ENCODE measurements at places on chromosomes 2 and 18. TPM values are rescaled to one million over a fixed set of nuclear protein-coding genes. Genes with fewer than 3 reads are reported as not detected.

Gene SLC23A3
- 0.33 TPM for total RNA-seq

Gene CCDC142
- 3.8 TPM for total RNA-seq

Gene CRYGC
- total RNA-seq, result not detected

Gene LYG1
- total RNA-seq, result 0.75 TPM

Gene SMC6
- 6.1 TPM for total RNA-seq

Gene FABP1
- not detected for total RNA-seq

Gene HRH4
- total RNA-seq, result not detected

Gene GAREM2
- total RNA-seq, result 48.4 TPM

Gene ARHGAP15
- 6.9 TPM for total RNA-seq

- no peaks in the 10 kb centered on the region for H3K27me3 ChIP-seq
- H3K36me3 ChIP-seq, result no peaks in the 10 kb centered on the region
- no peak overlapping the region for H3K4me3 ChIP-seq
- H3K27ac ChIP-seq, result no peak overlapping the region
- DNase-seq, result no peak
- H3K4me1 ChIP-seq, result peaks cover 8% of the 10 kb centered on the region
Measured at GRCh38 chr2:48424866-48425265, 105.1 kb upstream of the STON1 start.

- no peaks in the 10 kb centered on the region for H3K27me3 ChIP-seq
- no peaks in the 10 kb centered on the region for H3K36me3 ChIP-seq
- peak overlapping the region; percentile 54 for H3K27ac ChIP-seq
- peaks cover 13% of the 10 kb centered on the region for H3K4me1 ChIP-seq
- DNase-seq, result no peak
Measured at GRCh38 chr2:177352441-177353186, 40.0 kb upstream of the AGPS start.

DNA sequence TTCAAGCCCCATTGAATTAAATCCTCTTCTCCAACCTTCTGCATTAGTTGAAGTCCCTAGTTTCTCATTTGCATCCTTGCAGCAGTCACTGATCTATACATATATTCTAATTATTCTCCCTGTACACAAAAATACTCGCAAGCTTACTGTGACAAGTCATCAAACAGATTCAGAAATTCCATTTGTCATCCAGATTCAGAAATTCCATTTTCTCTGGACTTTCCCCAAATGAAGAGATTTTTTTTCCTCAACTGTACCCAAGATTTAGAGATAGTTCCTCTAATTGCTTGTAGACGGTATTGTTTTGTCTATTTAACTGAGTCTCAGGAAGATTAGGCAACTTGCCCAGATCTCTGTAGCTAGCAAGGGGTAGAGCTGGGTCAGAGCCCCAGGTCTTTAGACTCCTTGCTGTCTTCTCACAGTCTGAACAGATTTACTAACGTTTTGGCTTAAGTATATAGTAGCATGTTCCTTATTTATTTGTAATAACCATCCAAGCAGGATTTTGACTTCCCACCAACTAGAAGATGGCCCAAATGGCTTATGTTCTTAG lies 34.2 kb downstream of the RAB12 start:
- no peaks in the 10 kb centered on the region for H3K27me3 ChIP-seq
- H3K4me3 ChIP-seq, result no peak overlapping the region
- DNase-seq, result no peak
- no peaks in the 10 kb centered on the region for H3K4me1 ChIP-seq
- H3K36me3 ChIP-seq, result peaks cover 22% of the 10 kb centered on the region
- H3K27ac ChIP-seq, result no peak overlapping the region

DNA sequence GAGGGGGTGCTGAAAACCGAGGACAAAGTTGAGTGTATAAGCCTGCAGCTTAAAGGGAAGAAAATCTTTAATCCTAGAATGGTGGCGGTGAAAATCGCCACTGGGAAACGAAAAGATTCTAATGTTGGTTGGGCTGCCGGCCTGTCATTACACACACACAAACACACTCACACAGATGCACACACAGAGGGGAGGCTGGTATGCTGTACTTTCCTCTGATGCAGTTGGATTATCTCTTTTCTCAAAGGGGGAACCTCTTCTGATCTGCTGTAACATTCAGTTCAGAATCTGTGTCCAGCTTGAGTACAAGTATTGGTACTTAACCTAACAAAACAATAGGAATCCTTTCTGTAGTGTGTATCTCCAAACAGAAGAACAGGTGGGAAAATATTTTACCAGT lies 39.0 kb downstream of the ANXA4 start:
- no peaks in the 10 kb centered on the region for H3K27me3 ChIP-seq
- no peaks in the 10 kb centered on the region for H3K36me3 ChIP-seq
- no peaks in the 10 kb centered on the region for H3K4me1 ChIP-seq

- no peaks in the 10 kb centered on the region for H3K27me3 ChIP-seq
- H3K4me3 ChIP-seq, result no peak overlapping the region
- no peak overlapping the region for H3K27ac ChIP-seq
- H3K36me3 ChIP-seq, result no peaks in the 10 kb centered on the region
- DNase-seq, result no peak
Measured at GRCh38 chr2:26737221-26737620, 26.9 kb upstream of the SLC35F6 start.

GRCh38 chr2:24047703-24048033 lies 477 bp upstream of the WDCP start:
- H3K27ac ChIP-seq, result no peak overlapping the region
- no peaks in the 10 kb centered on the region for H3K4me1 ChIP-seq
- H3K4me3 ChIP-seq, result peak overlapping the region; percentile 80
- no peak for DNase-seq

- no peak overlapping the region for H3K4me3 ChIP-seq
- H3K36me3 ChIP-seq, result no peaks in the 10 kb centered on the region
- no peaks in the 10 kb centered on the region for H3K27me3 ChIP-seq
- no peak for DNase-seq
- H3K27ac ChIP-seq, result peak overlapping the region; percentile 85
Measured at GRCh38 chr2:43107679-43108078, 118.7 kb downstream of the ZFP36L2 start.

- H3K36me3 ChIP-seq, result no peaks in the 10 kb centered on the region
- H3K4me1 ChIP-seq, result no peaks in the 10 kb centered on the region
- H3K27me3 ChIP-seq, result no peaks in the 10 kb centered on the region
- DNase-seq, result no peak
- H3K27ac ChIP-seq, result no peak overlapping the region
- no peak overlapping the region for H3K4me3 ChIP-seq
Measured at GRCh38 chr18:40613721-40614120, 1341.3 kb upstream of the PIK3C3 start.

- H3K4me1 ChIP-seq, result no peaks in the 10 kb centered on the region
- no peaks in the 10 kb centered on the region for H3K27me3 ChIP-seq
- H3K36me3 ChIP-seq, result peaks cover 37% of the 10 kb centered on the region
- no peak overlapping the region for H3K4me3 ChIP-seq
Measured at GRCh38 chr2:235803028-235803427, 309.2 kb downstream of the AGAP1 start.

DNA sequence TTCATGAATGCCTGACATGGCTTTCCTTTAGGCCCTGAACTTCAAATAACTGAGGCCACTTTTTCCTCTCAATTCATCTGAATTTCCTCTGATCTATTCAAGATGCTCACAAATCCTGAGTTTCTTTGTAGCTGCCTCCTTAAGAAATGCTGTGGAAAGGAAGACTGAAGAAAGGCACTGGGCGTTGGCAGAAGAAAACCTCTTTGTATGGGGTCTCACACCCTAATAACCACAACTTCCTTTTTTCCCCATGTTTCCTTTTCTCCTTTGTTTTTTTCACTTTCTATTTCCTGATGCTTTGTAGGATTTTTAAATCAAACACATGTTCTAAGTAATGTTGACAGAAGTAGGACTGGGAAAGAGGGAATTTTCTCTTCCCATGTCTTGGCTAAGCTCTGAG lies 447.4 kb downstream of the CMPK2 start:
- no peak overlapping the region for H3K4me3 ChIP-seq
- no peaks in the 10 kb centered on the region for H3K36me3 ChIP-seq
- H3K4me1 ChIP-seq, result no peaks in the 10 kb centered on the region
- no peak overlapping the region for H3K27ac ChIP-seq
- no peaks in the 10 kb centered on the region for H3K27me3 ChIP-seq

DNA sequence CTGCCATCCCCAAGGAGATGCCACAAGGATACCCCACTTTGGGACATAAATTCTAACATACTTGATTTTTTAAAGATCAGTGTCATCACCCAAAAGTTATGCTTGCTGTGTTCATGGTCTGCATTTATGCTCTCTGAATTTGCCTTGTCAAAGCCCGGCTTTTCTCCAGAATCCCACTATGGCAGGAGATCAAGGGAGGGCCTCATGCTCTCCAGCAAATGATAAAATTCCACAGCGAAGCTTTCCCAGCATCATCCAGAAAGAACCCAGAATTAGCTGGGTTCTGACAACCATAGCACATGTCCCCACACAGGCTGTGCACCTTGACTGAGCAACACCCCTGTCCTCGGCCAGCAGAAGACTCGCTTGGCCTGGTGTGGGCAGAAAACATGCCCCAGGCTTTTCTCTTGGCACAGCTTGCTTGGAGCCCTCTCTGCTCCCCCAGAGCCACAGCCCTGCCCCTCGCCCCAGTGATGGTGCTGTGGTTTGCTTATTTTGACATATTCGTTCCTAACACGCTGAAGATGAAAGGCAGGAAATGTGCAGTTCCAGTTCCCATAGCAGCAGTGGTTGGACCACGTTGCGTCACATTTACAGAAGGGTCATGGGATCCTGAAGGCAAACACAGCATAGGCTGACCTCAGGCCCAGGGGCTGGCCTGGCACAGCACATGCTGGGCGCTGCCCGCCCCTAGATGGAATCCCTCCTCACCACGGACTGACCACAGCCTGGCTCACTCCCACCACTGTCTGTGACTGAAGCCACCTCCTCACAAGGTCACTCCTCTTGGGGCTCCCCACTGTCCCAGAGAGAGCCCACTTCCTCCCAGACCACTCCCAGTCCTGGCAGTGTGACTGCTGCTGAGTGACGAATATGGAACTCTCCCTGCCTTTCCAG lies 14.1 kb upstream of the CHRNA1 start:
- peak; percentile 70 for DNase-seq
- H3K36me3 ChIP-seq, result no peaks in the 10 kb centered on the region
- no peaks in the 10 kb centered on the region for H3K27me3 ChIP-seq
- peak overlapping the region; percentile 17 for H3K27ac ChIP-seq

DNA sequence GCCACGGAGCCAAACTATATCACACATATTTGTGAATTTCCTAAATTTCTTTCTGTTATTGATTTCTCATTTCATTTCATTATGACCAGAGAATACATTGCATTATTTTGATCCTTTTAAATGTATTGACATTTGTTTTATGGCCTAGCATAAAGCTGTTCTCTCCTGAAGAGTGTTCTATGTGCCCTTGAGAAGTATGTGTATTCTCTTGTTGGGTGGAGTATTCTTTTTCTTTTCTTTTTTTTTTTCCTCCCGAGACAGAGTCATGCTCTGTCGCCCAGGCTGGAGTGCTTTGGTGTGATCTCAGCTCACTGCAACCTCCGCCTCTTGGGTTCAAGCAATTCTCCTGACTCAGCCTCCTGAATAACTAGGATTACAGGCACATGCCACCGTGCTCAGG lies 5.2 kb downstream of the HAUS1 start:
- no peaks in the 10 kb centered on the region for H3K36me3 ChIP-seq
- no peak for DNase-seq
- no peak overlapping the region for H3K27ac ChIP-seq

GRCh38 chr2:10864861-10865636 lies 46.7 kb upstream of the KCNF1 start:
- H3K4me3 ChIP-seq, result no peak overlapping the region
- H3K27me3 ChIP-seq, result no peaks in the 10 kb centered on the region
- H3K36me3 ChIP-seq, result no peaks in the 10 kb centered on the region
- peaks cover 61% of the 10 kb centered on the region for H3K4me1 ChIP-seq
- DNase-seq, result no peak
- H3K27ac ChIP-seq, result peak overlapping the region; percentile 86

DNA sequence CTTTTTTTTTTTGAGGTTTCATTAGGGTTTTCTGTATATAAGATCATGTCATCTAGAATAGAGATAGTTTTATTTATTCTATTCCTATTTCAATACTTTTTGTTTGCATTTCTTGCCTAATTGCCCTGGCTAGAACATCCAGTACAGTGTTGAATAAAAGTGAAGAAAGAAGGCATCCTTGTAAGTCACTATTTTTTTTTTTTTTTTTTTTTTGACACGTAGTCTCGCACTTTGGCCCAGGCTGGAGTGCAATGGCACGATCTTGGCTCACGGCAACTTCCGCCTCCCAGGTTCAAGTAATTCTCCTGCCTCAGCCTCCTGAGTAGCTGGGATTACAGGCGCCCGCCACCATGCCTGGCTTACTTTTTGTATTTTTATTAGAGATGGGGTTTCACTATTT lies 27.8 kb upstream of the RANBP2 start:
- H3K27me3 ChIP-seq, result no peaks in the 10 kb centered on the region
- H3K27ac ChIP-seq, result no peak overlapping the region
- DNase-seq, result no peak
- H3K4me3 ChIP-seq, result no peak overlapping the region
- no peaks in the 10 kb centered on the region for H3K4me1 ChIP-seq

DNA sequence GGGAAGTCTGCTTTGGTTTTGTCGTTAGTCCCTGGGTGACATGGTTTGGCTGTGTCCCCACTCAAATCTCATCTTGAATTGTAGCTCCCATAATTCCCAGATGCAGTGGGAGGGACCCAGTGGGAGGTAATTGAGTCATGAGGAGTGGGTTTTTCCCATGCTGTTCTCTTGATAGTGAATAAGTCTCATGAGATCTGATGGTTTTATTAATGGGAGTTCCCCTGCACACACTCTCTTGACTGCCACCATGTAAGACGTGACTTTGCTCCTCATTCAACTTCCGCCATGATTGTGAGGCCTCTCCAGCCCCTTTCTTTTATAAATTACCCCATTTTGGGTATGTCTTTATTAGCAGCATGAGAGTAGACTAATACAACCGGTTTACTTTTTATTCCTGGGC lies 405.8 kb upstream of the ID2 start:
- no peaks in the 10 kb centered on the region for H3K4me1 ChIP-seq
- H3K4me3 ChIP-seq, result no peak overlapping the region
- no peaks in the 10 kb centered on the region for H3K27me3 ChIP-seq
- H3K36me3 ChIP-seq, result no peaks in the 10 kb centered on the region

- no peak overlapping the region for H3K27ac ChIP-seq
- H3K27me3 ChIP-seq, result no peaks in the 10 kb centered on the region
- peaks cover 4% of the 10 kb centered on the region for H3K4me1 ChIP-seq
- H3K36me3 ChIP-seq, result no peaks in the 10 kb centered on the region
Measured at GRCh38 chr2:177721818-177722567, 329.4 kb downstream of the AGPS start.

DNA sequence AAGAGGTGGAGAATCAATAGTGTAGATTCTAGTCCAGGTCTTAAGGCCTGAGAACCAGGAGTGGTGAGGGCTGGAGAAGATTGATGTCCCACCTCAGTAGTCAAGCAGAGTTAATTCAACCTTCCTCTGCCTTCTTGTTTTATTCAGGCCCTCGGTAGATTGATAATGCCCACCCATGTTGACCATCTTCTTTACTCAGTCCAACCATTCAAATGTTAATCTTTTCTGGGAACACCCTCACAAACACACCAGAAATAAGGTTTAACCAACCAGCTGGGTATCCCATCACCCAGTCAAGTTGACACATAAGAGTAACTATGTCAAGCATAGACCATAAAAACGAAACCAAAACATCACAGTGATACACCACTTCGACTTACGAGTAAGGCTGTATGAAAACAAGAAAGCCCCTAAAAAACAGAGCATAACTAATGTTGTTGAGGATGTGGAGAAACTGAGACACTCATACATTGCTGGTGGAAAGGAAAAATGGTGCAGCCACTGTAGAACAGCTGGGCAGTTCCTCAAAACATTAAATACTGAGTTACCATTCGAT lies 57.5 kb downstream of the SLC35F5 start:
- no peaks in the 10 kb centered on the region for H3K36me3 ChIP-seq
- no peaks in the 10 kb centered on the region for H3K4me1 ChIP-seq
- no peak overlapping the region for H3K4me3 ChIP-seq
